ENCODE measurements at places on chromosomes 5 and 9.

- DNase-seq, result no peak
Observed at GRCh38 chr5:135842737-135843136, 8.3 kb downstream of the SLC25A48 start.

GRCh38 chr5:83802686-83803085 is 82.0 kb upstream of the HAPLN1 start:
- no peak for DNase-seq

- no peak for DNase-seq
Observed at GRCh38 chr5:90809311-90810056, 250.9 kb downstream of the ADGRV1 start.

GRCh38 chr9:114696814-114697544 is 15.0 kb upstream of the TEX48 start:
- no peak for DNase-seq

GRCh38 chr5:125890511-125890931 is 532.7 kb upstream of the GRAMD2B start:
- DNase-seq, result no peak

DNA sequence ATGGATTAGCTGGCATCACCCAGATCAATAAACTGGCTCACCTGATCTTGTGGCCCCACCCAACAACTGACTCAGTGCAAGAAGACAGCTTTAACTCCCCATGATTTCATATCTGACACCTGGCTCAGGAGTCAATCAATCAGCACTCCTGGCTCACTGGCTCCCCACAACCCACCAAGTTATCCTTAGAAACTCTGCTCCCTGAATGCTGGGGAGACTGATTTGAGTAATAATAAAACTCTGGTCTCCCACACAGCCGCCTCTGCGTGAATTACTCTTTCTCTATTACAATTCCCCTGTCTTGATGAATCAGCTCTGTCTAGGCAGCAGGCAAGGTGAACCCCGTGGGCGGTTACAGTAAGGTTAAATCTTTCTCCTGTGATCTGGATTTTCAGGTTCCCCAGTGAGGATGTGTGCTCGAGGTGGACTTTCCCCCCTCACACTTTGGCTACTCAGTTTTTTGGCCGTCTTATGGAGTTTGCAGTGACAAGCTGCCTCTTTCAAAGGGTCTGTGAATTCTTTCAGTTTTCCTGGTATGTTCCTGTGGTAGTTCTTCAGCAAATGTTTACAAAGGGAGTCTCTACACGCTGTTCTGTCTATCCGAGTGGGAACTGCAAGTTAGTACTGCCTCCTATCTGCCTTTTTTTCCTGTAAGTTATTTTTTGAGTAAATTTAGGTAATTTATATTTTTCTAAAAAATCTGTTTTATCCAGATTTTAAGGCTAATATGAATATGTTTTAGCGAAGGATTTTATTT is 500.2 kb upstream of the NUDT12 start:
- DNase-seq, result no peak

- no peak for DNase-seq
Observed at GRCh38 chr9:91720751-91721705, 229.0 kb downstream of the ROR2 start.

DNA sequence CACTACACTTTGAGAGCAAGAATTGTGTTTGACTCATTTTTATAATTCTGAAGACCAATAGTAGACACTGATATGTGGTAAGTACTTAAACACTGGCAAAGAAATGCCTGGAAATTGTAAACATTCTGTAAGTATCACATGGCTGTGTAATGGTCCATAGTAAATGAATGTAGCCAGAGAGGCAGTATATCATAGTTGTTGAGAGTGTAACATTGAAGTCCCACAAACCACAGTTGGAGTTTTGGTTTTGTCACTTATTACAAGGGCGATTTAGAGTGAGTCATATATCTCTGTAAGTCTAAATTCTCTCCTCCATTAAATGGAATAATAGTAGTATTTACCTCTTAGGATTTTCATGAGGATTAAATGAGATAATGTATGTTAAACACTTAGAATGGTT is 181.1 kb upstream of the MEF2C start:
- no peak for DNase-seq

DNA sequence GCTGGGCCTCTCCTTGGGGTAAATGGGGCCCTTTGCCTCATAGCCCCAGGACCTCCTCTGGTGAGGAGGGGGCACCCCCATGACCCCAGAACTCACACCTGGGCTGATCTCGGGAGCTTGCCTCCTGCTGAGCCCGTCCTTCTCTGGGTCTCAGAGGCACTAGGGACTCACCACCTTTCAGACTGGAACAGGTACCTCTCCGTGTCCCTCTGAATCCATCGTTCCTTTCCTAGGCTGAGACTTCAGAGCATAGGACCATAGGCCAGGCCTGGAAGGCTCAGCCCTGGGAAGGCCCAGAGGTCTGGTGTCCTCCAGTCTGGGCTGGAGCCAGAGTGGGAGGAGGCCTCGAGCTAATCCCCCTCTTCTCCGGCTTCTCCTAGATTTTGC is 97.9 kb downstream of the CACNA1B start:
- DNase-seq, result peak; percentile 56

DNA sequence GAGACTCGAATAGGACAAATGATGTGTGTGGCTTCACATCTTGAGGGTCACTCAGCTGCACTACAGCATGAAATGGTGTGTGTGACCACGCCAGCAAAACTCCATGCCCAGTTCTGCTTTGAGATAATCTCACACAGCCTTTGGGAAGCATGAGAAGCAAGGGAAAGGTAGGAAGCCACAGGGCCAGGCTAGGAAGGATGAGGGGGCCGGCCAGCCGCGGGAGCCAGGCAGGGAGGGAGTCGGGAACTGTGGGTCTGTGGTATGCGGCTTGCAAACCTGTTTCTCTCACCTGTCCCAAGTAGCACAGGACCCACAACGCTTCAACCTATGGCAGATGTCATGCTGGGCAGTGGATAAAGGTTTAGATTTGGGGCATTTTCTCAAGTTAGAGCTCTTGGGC is 142.0 kb downstream of the HSPA4 start:
- no peak for DNase-seq

DNA sequence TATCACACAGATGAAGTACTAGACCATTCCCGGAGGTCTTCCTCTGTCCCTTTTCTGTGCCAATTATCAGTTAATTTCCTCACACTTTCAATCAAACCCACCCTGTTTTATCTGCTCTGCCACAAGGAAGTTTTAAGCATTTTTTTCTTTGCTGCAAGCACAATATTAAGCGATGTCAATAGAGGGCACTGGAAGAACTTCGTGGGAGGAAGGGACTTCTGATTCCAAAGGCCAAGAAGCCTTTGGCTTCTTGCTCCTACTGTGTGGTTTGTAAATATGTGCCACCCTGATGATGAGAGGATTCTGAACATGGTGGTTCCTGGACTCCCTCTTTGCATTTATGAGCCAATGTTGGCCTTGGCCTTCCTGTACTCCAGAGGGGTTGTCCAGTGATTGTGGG is 1712.5 kb upstream of the C9orf72 start:
- no peak for DNase-seq

DNA sequence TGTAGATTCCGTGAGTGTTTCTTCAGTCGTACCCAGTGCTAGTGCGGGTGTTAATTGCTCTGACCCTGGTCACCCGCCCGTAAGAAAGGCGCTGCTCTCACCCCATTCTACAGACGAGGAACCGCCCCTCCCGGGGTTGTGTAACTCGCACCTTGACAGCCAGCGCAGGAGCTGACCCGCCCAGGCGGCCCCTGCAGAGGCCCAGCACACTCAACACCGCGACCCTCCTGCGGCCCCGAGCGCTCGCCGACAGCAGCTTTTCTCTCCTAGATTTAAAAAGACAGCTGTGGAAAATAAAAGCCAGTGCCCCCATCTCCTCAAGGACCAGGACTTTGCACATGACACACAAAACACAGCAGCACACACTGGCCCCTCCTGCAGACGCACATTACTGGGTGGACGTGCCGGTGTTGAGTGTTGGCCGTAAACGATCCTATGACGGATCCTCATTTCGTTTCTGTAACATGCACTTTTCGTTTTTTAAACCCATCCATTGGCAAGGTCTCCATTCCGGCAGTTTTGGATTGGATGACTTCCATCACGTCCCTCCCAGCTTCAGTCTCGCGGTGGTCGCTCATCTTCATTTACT is 22.9 kb downstream of the OR2V2 start:
- DNase-seq, result no peak

GRCh38 chr5:79982136-79982535 is 8.9 kb downstream of the MTX3 start:
- no peak for DNase-seq

DNA sequence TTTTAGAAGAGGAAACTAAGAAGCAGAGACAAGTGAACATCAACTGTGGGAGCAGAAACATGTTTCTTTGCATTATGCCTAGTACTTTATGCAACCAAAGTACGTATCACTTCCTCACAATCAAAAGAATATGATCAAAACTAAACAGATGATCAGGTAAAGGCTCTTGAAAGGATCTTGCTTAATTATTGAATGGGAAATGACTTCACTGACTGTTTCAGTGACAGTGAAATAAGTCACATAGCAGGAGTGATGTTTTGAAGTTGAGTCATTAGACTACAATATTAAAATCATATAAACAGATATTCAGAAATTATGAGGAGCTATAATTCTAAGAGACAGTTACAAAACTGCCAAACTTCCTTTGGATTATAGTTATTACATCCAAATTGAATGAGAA is 527.3 kb downstream of the MTRR start:
- no peak for DNase-seq

DNA sequence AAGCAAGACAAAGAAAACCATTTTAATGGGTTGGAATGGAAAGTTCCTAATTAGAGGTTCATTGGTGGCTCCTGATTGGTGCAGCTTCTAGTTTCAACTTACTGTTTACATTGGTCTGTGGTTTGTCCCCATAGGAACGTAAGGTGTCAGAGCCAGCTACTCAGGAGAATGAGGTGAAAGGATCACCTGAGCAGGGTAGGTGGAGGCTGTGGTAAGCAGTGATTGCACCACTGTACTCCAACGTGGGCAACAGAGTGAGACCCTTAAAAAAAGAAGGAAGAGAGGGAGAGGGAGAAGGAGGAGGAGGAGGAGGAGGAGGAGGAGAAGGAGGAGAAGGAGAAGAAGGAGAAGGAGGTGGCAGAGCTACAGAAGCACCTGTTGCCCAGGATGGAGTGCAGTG is 30.4 kb downstream of the KCNIP1 start:
- DNase-seq, result no peak

- DNase-seq, result no peak
Observed at GRCh38 chr9:2955575-2955974, 111.7 kb upstream of the PUM3 start.

DNA sequence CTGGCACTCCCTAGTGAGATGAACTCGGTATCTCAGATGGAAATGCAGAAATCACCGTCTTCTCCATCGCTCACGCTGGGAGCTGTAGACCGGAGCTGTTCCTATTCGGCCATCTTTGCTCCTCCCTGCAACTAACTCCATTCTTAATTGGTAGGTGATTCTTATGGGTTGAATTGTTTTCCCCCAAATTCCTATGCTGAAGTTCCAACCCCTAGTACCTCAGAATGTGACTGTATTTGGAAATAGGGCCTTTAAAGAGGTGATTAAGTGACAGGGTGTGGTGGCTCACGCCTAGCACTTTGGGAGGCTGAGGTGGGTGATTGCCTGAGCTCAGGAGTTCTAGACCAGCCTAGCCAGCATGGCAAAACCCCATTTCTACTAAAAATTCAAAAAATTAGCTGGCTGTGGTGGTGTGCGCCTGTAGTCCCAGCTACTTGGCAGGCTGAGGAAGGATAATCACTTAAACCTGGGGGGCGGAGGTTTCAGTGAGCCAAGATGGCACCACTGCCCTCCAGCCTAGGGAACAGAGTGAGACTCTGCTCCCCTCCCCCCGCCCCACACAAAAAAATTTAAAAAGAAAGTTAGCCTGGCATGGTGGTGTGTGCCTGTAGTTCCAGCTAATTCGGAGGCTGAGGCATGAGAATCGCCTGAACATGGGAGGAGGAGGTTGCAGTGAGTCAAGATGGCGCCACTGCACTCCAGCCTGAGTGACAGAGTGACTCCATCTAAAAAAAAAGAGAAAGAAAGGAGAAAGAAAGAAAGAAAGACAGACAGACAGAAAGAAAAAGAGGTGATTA is 25.2 kb upstream of the FOCAD start:
- no peak for DNase-seq

DNA sequence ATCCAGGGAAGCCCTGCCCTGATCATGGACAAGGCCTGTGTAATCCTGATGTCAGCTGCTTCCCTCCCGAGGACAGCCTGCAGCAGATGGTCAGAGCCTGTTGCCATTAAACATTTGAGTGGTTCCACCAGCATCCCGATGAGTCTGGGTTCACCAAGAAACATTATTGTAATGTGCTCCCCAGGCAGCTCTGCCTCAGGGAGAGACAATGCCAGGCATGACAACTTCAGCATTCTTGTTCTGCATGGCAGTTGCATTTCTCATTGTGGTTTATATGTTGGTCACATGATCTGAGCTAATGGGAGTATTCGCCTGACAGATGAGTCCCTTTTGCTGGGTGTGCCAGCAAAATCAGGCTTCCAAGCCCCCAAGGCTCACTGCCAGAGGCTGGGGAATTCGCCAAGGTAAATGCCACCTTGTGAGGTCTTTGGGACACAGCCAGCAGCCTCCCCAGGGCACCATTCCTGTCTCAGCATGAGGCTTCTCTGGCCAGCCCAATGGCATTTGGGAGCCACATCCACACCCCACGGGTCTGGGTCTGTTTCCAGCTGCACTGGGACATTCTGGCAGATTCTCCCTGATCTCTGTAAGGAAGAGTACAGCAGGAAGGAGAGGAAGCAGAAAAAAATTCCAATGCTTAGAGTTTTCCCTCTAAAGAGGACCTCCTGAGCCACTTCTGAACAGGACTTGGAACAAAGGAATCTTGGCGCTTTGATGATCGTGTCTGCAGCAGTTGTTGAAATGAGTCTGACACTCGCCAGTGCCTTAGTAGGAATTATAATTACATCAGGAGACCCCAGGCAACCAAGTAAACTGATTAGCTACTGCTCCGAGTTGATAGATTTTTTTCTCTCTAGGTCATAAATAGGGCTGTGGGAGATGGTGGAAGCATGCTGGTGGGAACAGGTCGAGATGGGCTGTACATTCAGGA is 18.7 kb downstream of the KCNIP1 start:
- no peak for DNase-seq

GRCh38 chr9:89046832-89047231 is 55.6 kb downstream of the S1PR3 start:
- peak; percentile 34 for DNase-seq

DNA sequence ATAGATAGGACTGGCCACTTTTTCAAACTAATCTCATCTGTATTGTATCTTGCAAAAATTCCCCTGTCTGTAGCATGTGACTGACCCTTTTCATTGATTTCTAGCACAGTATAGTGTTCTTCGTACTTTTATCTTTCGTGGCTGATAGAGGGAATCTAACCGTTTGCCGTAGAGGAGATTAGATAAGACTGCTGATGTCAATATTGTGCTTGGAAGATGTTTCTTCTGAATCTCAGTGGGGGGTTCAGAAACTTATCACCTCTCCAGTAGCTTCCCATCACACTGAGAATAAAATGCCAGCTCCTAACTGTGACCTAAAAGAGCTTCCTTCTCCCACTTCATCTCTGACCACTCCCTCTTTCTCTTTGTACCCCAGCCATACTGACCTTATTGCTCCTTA is 25.4 kb upstream of the ALDOB start:
- DNase-seq, result no peak

DNA sequence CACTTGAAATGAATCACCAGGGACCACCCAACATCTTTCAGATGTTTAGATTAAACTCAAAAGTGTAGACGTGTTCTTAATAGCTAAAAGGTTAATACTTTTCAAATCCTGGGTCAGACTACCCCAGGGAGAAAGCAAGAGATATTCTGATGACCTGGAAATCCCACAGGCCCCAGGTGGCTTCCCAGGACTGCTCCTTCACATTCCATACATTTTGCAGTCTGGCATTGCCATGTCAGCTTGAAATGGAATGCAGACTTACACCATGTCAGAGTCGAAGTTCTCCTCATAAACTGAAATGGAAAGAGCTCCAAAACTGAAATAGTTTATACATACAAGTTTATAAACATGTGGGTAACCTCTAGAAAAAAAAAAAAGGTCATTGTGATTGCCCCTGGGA is 61.5 kb downstream of the TMEM167A start:
- no peak for DNase-seq
